ENCODE measurements at places on chromosomes 16 and 17.

DNA sequence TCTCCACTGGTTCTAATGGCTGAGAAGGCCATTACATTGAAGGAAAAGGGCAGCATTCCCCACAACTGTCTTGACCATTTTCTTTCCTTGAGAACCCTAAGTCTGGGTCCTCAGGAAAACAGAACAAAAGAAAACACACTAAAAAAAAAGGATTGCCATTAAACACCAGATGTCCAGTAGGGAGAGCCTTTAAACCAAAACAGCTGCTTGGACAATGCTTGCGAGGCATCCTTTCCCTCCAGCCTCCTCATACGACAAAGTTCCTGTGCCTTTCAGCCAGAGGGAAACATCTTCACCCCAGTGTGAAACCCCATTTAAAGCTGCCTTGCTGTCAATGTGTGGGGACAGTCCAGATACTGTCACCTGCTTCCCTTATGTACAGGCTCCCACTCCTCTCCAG lies 74.3 kb downstream of the MMD start:
- no peak for DNase-seq

- no peak for DNase-seq
Observed at GRCh38 chr16:78543023-78543422, 443.6 kb downstream of the WWOX start.

- no peak for DNase-seq
Observed at GRCh38 chr17:2237950-2238349, 65.6 kb downstream of the SMG6 start.

GRCh38 chr16:11561454-11561805 lies 25.3 kb downstream of the LITAF start:
- DNase-seq = no peak

- DNase-seq = no peak
Observed at GRCh38 chr17:6465206-6466003, 21.1 kb downstream of the PIMREG start.
